ENCODE measurements at places on chromosomes 4 and X.

GRCh38 chrX:128439159-128439558 lies 387.0 kb upstream of the ACTRT1 start:
- DNase-seq: no peak

DNA sequence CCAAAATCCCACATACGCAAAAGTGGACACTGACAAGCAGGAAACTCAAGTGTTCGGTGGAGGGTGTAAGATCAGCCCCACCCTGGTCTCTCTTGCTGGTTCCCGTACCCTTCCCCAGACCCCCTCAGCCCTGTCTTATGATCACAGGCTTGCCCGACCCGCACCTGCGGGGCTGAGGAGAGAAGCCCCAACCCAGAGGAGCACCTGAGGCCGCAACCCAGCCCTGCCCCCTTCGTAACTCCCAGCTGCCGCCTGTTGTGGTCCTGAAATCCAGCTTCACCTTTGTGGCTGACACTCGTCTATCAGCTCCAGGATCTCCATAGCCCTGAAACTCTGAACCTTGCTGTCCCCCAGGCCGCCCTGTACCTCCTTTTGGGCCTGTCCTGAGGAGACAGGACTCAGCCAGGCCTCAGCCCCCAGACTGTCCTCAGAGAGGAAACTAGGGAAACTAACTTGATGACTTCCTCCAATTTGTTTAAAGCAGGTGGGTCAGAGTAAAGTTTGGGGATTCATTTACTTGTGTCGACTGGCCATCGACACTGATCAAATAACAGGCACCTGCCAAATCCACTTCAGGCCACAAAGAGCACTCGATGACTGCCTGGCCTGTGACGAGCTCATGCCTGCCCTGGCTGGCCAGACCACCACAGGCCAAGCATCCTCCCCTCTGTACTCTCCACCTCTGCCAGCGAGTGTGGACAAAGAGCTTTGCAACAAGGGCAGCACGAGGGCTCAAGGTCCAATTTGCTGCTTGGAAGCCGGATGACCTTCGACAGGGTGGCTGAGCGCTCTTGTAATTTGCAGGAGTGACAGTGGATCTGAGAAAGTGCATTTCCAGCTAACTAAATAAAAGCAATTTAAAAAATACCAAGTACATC lies 19.3 kb downstream of the DCTD start:
- DNase-seq: peak; percentile 22

GRCh38 chr4:37780444-37781130 lies 45.9 kb upstream of the PGM2 start:
- DNase-seq: no peak

- no peak for DNase-seq
Observed at GRCh38 chrX:36414056-36414455, 494.5 kb downstream of the CFAP47 start.

DNA sequence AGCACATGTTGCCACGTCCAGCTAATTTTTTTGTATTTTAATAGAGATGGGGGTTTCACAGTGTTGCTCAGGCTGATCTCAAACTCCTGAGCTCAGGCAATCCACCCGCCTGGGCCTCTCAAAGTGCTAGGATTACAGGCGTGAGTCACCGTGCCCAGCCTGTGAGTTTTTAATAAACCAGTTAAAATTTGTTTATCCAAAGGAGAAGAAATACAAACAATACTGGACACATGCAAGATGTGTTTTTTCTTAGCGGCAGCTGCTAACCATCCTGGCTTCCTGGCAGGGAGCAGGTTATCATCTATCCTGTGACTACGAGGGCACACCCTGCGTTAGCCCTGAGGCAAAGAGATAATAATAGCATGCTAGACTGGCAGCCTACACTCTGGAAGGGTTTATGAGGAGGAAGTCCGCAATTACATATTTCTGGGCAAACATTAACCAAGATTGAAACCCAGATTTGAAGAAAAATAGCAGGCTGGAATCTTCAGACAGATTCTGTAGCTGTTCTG lies 191.4 kb downstream of the SPRY1 start:
- DNase-seq: peak; percentile 35

DNA sequence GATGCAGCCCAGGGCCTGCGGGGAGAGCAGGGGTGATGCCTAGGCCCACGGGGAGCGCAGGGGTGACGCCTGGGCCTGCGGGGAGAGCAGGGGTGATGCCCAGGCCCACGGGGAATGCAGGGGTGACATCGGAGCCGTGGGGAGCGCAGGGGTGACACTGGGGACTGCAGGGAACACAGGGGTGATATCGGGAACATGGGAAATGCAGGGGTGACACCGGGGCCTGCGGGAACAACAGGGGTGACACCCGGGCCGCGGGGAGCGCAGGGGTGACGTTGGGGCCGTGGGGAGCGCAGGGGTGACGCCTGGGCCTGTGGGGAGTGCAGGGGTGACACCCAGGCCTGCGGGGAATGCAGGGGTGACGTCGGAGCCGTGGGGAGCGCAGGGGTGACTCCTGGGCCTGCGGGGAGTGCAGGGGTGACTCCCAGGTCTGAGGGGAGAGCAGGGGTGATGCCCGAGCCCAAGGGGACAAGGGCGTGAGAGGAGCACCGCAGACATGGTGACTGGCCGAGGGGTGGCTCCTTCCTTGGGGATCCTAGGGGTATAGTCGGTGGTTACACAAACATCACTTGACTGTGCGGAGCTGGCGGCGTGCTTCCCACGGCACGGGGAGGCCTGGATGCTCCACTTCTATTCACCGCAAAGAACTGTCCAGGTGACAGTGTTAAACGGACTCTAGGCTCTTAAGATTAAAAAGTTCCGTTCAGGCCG lies 38.0 kb downstream of the GAK start:
- no peak for DNase-seq

DNA sequence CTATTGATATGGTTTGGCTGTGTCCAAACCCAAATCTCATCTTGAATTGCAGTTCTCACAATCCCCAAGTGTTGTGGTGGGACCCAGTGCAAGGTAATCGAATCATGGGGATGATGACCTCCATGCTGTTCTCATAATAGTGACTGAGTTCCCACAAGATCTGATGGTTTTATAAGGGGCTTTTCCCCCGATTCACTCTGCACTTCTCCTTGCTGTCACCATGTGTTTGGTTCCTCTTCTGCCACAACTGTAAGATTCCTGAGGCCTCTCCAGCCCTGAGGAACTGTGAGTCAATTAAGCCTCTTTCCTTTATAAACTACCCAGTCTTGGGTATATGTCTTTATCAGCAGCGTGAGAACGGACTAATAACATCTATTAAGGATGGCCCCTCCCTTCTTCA lies 68.8 kb downstream of the FBXW7 start:
- no peak for DNase-seq

DNA sequence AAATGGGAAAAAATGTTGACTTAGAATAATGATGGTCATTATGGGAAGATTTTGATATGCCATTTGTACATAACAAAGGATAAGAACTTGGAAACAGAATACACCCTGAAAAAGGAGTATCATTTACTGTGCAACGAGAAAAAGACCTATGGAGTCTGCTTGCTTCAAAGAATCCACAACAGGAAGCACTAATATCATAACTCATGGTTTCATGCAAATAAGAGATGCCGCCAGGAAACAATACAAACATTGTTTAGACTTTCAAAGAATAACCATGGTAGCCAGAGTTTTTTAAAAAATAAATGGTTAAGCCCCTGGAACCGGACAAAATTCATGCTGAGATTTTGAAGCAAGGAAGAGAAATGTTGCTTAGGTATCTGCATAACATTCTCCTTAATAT lies 139.9 kb upstream of the ETNPPL start:
- DNase-seq: no peak

GRCh38 chr4:169438057-169438480 lies 167.3 kb upstream of the SH3RF1 start:
- DNase-seq: no peak

Data from lung (tissue), 17 donors.